Caudate nucleus (tissue), 63 donors: ENCODE measurements at places on chromosomes 4 and X.
A peak's percentile ranks its signal among the peaks of the same experiment; 100 is the strongest.

DNA sequence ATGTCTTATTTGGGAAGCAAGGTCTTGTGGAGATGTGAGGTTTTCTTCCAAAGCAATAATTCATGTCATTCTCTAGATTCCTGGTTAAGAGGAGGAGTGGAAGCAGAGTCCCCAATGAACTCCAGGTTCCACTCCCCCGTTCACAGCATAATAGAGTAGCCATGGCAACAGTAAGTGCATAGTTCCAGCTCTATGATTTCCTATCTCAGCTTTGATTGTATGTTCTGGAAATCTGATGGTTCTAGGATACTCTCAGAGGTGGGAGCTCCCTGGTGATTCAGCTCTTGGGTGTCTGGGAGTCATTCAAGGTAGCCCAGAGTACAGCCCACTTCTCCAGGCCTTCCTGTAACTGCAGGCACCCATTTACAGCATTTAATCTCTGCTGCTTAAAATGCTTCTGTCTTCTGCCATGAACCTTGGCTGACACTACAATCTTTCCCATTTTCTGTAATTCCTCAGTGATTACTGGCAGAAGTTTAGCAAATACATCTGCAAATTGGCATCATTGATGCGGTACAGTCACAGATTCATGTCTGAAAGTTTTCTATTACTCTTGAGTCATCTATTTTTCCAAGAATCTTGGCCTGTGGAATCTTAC lies 242.0 kb downstream of the MAPK10 start:
- peak; percentile 3 for DNase-seq

DNA sequence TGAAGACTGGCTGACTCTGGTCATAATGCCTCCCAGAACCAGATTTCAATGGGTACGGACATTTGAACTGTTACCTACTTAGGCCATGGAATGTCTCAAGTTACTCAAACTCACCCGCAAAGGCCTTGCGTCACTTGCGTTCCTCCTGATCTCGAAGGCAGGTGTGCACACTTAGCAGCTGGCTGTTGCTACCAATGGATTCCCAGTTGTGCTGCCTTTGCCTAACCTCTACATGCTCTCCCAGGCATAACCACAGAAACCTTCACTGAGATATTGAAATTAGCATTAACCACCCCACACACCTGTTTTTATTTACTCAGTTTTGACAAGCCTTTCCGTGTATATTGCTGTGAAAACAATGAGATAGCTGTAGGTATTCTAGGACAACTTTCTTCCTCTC lies 2.8 kb downstream of the ERVMER34-1 start:
- DNase-seq, result no peak

- DNase-seq, result no peak
These were observed 4.3 kb downstream of the PLXNA3 start for GRCh38 chrX:154462396-154462795.

- no peak for DNase-seq
These were observed 100.1 kb upstream of the CLNK start for GRCh38 chr4:10784621-10785020.

- DNase-seq, result no peak
These were observed 1.0 kb downstream of the SHISA3 start for GRCh38 chr4:42398171-42398870.

DNA sequence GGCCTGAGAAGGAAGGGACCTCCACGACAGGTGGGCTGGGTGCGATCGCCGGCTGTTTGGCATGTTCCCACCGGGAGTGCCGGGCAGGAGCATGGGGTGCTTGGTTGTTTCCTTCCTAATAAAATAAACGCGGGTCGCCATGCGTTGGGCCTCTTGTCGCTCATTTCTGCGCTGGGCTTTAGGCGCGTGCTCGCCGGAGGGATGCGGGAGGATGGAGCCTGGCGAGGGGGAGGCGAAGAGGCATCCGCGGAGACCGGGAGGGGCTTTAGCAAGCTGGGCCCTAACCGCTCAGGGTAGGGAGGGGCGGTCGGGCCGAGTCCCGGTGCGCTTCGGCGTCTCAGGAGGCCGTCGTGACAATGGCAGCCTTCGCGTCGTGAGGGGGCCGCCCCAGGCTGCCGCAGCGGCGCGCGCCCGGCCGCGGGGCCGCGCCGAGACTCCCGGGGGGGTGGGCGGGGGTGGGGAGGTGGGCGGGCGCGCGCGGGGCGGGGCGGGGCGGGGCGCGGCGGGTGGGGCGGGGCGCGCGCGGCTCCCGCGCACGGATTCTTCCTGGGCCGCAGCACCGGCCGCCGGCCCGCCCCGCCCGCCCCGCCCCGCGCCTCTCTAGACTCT lies 476 bp upstream of the GDI1 start:
- DNase-seq, result peak; percentile 22

GRCh38 chr4:92303621-92304027 lies at the start of gene GRID2:
TSS of gene GRID2 (plus strand) at chr4:92303966.
- DNase-seq, result peak; percentile 51

DNA sequence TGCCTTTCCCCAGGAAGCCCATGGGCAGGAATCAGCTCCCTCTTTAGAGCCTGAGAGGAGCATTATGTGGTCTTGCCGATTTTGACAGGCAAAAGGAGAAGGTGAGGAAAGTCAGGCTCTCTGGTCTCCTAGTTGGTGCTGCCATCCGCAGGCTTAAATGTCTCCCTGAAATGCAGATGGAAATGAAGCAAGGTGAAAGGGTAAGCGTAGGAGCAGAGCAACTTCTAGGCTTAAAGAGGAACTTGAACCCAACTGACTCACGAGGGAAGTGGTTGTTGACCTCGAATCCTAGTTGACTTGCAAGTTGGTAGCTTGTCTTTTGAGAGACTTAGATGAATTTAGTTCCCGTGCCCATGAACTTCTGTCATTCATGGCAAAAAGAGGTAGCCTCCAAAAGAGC lies 205.9 kb downstream of the PTTG2 start:
- no peak for DNase-seq

GRCh38 chrX:55716937-55717336 lies 612 bp upstream of the RRAGB start:
- no peak for DNase-seq

DNA sequence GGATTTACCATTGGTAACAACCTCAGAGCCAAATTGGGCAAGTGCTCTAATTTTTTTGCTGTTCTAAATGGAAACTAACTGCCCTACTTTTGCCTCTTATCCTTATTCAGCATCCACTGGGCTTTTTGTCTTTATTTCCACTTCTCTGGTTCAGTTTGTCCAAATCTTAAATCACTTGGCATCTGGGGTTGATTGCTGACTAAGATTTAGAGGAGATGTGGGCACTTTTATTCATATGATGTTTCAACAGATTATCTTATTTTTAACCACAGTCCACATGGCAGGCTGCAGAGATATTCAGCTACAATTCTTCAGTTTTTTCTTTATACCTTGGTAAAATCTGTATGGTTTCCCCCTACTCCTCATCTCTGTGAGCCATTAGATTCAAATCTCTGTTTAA lies 1161.4 kb upstream of the PCDH7 start:
- no peak for DNase-seq

DNA sequence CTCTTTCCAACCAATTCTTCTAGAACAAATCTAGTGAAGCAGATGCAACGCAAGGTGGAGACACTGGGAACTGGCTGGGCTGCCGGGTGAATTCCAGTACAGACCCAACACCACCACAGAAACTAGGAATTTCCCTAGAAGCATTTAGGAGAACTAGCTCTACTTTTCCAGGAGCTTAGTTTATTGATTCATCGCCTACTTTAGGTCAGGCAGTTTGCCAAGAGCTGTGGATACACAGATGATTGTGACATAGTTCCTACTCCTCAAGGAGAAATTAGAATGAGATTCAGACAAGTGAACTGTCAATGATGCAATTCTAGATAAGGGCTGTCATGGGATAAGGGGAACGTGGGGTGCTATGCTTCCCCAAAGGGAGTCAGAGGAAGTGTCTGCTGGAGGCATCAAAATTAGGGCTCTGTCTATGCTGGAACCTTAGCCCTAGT lies 350.0 kb downstream of the CAMK2D start:
- DNase-seq, result no peak

DNA sequence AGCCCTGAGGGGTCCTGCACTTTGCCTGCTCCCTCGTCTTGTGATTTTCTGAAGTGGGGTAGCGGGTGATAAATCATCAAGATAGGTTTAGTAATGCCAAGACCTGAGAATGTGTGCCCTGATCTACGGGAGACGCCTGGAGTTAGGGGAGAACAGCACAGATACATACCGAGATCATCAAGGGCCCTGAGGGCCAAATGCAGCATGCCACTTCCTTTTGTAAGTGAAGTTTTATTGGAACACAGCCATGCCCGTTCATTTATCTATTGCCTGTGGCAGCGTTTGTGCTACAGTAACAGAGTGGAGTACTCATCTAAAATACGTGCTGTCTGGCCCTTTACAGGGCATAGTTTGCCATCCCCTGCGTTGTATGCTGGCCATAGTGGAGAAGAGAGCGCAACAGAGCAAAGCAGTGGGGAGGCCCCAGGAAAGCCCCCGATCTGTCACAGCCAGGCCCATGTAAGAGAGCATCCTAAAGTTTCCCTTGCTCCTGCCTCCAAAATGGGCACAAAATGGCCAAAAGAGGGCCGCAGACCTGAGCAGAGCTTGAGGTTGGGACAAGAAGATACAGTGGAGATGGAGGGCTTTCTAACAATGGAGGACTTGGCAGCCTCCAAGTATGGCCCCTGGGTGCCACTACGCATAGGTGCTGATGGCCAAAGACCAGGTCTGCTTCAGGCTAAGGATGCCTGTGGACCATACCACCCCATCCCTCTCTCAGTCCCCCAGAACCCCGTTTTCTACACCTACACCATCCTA lies 167.0 kb downstream of the SMIM20 start:
- no peak for DNase-seq

DNA sequence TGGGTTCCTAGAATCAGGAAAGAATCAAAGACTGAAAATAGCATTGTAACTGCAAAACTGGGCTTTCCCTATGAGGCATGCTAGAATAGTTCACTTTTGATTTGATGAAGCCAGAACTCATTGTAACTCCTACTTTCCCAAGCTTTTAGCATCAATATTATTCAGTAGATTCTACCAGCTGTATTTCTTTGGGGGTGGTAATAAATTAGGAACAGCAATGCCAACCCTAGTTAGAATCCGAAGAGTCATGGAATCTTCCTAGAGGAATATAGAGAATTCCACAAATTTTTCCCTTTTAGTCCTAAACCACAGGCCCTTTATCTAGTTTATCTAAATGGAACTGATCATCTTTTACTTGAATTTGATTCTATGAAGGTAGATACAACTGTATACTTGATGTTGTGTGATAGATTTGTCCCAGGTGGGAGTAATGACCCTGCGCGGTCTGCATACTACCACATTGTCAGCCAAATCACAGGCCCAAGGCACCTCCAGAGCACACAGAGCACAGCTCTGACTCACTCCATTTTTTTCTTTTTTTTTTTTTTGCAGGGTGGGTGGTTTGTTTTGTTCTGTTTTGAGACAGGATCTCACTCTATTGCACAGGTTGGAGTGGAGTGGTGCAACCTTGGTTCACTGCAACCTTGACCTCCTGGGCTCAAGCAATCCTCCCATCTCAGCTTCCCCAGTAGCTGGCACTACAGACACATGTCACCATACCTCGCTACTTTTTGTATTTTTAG lies 66.6 kb downstream of the EDNRA start:
- no peak for DNase-seq
